ENCODE measurements at places on chromosomes 7 and 10.

DNA sequence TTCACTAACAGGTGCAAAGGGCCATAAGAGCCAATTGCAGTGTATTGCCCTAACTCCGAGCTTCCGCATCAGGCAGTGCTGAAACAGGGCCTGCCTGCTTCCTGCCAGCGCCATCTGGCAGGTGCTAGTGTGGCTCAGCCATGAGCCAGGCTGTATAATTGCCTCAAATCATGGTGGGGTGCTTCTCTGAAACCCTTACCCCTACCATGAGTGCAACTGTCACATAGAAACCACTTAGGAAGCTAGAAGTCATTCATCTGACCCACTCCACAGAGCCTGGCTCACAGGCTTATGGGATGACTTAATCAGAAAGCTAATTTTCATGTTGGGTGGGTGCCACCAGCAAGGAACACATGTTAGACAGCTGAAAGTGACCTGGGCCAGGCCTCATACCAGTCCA, 133.3 kb upstream of the LAMB4 start:
- no peak for DNase-seq

GRCh38 chr10:117412469-117413010, 37.3 kb upstream of the PDZD8 start:
- no peak for DNase-seq

DNA sequence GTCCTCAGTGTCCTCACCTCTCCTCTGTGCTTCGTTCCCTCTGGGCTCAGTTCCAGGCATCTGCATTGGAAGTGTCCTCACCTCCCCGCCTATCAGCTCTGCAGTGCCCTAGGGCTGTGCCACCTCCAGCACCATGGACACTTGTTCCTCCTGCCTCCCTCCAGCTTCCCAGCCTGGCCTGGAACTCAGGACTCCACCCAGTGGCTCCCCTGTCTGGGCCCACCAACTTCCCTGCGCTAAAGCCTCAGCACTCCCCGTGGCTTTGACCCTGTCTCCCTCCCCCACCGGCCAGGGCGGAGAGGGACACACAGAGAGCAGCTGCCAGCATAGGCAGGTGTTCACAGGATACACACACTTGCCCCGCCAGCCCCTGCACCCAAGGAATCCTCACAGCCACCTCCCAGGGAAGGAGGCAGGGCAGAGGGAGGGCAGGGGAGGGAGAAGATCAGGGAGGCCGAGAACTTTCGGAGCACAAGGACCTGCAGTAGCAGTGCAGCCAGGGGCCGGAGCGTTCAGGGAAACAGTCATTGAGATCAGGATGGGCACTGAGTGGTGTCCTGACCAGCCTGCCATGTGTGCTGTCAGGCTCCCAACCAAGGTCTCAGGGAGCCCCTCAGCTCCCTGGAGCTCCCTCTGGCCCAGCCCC, 31.3 kb downstream of the ANXA8 start:
- no peak for DNase-seq

DNA sequence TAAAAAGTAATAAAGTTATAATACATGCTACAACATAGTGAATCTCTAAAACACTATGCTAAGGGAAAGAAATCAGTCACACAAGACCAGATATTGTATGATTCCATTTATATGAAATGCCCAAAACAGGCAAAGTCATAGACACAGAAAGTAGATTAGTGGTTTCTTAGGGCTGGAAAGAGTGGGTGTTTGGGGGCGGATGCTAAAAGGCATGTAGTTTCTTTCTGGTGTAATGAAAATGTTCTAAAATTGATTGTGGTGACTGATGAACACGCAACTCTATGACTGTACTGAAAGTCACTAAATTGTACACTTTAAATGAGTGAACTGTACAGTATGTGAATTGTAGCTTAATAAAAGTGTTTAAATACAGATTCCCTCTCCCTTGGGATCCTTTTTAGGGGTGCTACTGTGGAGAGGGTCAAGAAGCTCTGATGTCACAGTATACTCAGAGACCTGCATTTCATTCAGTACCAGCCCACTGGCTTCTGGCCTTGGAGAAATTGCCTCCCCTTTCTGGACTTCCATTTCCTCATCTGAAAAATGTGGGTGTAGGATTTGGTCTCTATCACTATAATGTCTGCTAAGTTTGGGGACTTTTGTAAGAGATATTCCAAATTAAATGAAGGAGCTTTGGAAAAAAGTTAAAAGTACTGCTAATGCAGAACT, 46.4 kb downstream of the AOAH start:
- no peak for DNase-seq

DNA sequence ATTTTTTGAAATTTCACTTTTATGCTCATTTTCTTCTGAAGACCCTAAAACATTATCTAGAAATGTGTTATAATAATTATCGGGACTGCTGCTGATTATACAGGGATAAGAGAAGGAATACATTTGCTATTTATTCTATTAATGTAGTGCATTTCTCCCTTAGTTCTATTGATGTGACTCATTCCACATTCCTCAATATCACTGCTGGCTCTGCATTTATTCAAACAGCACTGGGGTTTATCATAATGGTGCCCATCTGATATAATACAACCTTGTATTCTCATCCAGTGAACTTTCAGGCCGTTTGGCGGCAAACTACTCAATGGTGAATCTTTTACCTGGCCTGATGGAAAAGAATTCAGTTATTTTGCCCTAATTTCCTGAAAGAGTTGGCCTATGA, 7.8 kb downstream of the KCND2 start:
- DNase-seq = no peak

GRCh38 chr7:68770649-68771048, 827.6 kb upstream of the AUTS2 start:
- no peak for DNase-seq

GRCh38 chr10:15037691-15038090, 6.1 kb upstream of the OLAH start:
- no peak for DNase-seq

DNA sequence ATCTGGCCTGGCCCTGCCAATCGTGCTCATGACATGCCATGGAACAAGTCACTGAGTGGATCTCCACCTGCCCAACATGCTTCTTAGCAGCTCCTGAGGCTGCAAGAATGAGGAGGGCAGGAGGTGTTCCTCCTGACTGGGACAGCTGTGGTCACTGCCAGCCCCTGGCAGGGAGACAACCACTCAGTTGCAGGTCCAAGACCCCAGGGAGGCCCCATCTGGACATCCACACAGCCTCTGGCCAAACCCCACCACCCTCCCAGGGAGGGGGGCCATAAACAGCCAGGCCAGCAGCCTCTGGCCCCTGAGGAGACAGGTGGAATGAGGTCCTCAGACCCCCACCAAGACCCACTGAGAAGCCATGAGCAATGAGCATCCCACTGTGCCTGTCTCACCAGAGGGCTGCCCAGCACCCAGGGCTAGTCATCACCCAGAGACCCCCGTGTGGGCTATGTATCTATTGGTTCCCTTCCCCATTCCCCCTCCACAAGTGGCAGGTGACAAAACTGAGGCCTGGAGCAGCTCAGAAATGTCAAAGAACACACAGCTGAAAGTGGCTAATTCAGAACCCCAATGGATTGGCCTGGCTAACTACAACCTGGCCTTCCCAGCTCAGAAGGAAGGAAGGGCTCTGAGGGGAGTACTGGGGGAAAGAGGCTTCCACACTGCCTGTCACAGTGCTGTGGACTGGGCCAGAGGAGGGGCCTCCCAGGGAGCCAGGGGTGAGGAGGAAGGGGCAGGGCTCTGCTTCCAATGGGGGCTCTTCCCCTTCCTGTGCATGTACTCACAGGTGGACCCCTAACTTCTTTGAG, 3.0 kb downstream of the GPRIN2 start:
- DNase-seq = no peak

GRCh38 chr7:138465046-138465445, 5.0 kb downstream of the TRIM24 start:
- no peak for DNase-seq

DNA sequence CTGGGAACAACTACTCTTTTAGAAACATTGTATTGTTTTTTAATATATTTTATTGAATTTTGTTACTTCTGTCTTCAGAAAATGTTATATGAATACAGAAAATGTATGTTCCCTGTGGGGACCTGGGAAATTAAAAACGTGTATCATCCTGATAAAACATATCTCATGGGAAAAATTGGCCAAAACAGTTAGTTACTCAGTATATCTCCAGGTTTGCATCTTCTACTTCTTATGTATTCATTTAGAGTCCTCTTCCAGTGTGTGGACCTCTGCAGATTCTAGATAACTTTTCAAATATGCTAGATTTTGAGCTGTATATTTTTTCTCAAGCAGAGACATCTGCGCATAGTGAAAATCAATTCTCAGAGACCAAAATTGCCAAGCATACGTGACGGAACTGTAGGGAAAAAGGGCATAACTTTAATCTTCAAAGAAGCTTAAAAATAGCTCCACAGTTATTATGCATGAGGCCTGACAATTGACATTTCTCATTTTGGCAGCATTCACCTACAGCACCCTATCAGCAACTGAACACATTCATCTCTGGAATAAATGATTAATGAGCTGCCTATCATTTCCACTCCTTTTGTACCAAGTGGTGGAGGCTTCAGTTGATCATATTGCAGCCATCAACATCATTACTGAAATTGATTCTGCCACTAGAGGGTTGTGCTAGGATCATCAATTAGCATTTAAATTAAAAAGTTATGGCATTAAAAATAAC, 26.4 kb upstream of the UMAD1 start:
- DNase-seq = no peak

- no peak for DNase-seq
These were observed 5.5 kb upstream of the LRGUK start for GRCh38 chr7:134121632-134122139.

DNA sequence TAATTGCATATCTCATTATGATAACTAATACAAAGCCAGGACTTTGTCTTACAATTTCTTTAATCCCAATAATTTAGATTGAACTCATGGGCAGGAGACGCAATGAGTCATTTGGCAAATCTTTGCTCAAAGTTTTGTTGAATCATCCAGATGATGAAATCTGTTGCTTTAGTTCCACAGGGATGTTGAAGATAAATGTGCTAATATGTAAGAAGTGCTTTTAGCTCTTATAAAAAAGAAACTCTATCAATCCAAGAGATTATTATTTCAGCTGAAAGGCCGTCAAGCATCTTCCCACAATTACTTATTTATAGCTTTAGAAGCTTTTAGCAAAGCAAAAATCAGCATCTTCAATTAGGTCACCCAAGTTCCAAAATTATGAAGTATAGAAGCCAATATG, 36.8 kb upstream of the ANK3 start:
- DNase-seq = peak; percentile 45

DNA sequence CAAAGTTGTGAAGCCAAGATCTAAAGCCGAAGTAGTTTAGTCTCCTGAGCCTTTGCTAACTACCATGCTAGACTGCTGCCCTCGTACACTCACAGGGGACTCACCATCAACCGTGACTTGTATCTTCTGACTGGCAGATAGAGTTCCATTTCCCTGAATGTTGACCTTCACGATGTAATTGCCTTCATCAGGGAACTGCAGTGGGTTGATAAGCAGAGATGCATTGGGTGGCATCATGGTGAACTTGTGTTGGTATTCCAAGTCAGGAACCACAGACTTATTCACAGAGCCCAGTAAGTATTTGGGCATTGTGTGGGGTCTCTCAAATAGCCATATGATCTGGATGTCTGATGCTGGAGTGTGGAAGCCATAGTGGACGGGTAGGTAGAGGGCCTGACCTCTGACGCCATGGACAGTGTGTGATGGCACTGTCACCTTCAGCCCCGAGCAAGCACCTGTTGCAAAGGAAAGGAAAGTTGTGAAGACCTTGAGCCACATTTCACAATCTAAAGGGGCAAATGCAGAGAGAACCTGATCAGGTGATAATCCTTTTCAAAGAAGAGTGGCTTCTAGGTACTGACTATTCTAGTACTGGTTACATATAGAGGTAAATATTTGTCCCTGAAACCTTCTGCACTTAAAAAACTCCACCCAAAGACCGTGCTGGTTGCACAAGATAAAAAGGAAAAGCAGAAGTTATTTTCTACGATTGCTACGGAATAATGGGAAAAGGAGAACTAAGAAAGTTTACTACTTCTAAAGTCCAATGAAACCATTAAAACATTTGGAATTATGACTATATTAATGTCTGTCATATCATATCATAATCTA, 7.1 kb downstream of the HEPACAM2 start:
- no peak for DNase-seq

- DNase-seq = no peak
These were observed 47.0 kb downstream of the THSD7A start for GRCh38 chr7:11784769-11785536.

DNA sequence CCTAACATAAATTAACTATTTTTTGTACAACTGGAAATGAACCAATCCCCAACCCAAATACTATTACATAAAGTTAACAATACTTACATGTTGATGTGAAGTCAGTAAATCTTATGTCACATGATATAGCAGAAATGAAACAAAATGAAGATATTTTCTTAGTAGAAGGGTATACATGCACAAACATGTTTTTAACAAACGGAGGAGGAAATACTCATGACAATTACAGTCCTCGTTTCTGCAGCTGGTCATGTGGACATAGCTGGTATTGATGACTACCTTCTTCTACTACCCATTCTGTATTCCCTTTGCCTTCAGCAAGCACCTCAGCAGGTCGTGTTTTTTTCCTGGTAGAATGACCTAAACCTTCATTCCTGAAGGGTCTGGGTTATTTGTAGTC, 252.3 kb downstream of the HTR7 start:
- DNase-seq = no peak

GRCh38 chr10:49333192-49333591, 34.2 kb downstream of the C10orf71 start:
- DNase-seq = no peak

GRCh38 chr10:14123139-14123538, 207.6 kb downstream of the FRMD4A start:
- no peak for DNase-seq

GRCh38 chr7:156722043-156722826, 81.7 kb downstream of the RNF32 start:
- no peak for DNase-seq
